Gastroesophageal sphincter (tissue), 4 donors: ENCODE measurements at places on chromosomes 2 and 18. TPM values are rescaled to one million over a fixed set of nuclear protein-coding genes. Genes with fewer than 3 reads are reported as not detected.

DNA sequence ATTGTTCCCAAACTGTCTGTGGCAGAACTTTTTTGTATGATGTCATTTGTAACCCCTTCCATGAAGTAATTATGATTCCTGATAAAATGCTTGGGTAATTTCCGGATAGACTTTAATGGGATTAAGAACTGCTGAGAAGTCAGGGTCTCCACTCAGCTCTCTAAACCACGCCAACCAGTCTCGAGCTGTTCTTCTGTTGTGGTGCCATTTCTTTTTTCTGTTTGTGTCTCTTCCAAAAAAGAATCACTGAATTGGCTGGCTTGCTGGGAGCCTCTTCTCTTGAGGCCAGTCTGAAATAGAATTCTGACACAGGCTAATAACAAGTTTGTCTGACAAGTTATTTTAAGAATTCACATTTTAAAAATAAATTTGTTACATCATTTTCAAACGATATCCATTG, 198.9 kb downstream of the BCL2 start:
- H3K27ac ChIP-seq, result no peak overlapping the region
- H3K36me3 ChIP-seq, result no peaks in the 10 kb centered on the region
- H3K4me1 ChIP-seq, result no peaks in the 10 kb centered on the region
- no peak for ATAC-seq

DNA sequence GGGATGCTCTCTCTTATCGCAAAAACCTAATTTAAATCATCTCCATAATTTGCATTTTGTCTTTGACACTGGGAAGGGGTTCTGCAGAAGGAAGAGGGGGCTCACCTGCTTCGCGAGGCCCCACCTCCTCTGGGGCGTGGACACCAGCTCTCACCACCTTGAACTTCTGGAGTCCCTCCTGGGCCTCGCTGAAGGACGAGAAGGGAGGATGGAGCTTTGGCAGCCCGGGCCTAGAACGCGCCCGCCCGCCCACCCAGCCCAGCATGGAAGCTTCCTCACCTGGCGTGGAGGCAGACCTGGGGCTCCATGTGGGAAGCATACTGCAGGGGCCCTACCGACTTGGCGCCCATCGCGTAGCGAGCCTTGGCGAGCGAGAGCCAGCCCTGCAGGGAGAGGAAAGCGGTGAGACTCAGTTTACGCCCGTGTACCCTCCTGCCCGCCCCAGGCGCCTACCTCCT, 1.1 kb upstream of the IMP4 start:
- ATAC-seq, result no peak
- H3K4me3 ChIP-seq, result peak overlapping the region; percentile 70
- no peaks in the 10 kb centered on the region for H3K36me3 ChIP-seq
- peaks cover 40% of the 10 kb centered on the region for H3K4me1 ChIP-seq
- peak overlapping the region; percentile 94 for H3K27ac ChIP-seq
- H3K27me3 ChIP-seq, result no peaks in the 10 kb centered on the region

GRCh38 chr2:197558393-197558792, 42.5 kb downstream of the MOB4 start:
- no peaks in the 10 kb centered on the region for H3K27me3 ChIP-seq
- ATAC-seq, result no peak
- H3K4me3 ChIP-seq, result no peak overlapping the region
- H3K4me1 ChIP-seq, result no peaks in the 10 kb centered on the region

- H3K36me3 ChIP-seq, result no peaks in the 10 kb centered on the region
- no peak for ATAC-seq
- no peaks in the 10 kb centered on the region for H3K4me1 ChIP-seq
- peaks cover 7% of the 10 kb centered on the region for H3K27me3 ChIP-seq
These were observed 4.2 kb upstream of the MYO7B start for GRCh38 chr2:127531221-127531648.

GRCh38 chr2:229205704-229206103, 65.4 kb downstream of the PID1 start:
- no peak overlapping the region for H3K27ac ChIP-seq
- no peaks in the 10 kb centered on the region for H3K27me3 ChIP-seq
- no peaks in the 10 kb centered on the region for H3K36me3 ChIP-seq
- no peaks in the 10 kb centered on the region for H3K4me1 ChIP-seq

DNA sequence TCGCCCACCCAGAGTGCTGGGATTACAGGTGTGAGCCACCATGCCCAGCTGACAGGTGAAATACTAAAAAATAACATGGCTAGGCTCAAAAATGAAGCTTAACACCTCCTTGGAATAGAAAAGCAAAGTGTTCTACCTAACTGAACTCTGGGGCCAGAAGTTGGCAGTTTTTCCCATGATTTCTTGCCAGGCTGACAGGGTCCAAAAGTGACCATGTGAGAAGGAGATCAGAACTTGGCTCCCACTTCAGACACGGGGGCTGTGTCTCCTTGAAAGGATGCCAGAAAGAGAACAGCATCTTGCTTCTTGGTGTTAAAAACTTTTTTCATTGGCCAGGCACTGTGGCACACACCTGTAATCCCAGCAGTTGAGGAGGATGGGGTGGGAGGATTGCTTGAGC, 47.0 kb downstream of the BMPR2 start:
- ATAC-seq, result no peak
- H3K27me3 ChIP-seq, result no peaks in the 10 kb centered on the region
- H3K36me3 ChIP-seq, result no peaks in the 10 kb centered on the region
- no peak overlapping the region for H3K27ac ChIP-seq
- peaks cover 50% of the 10 kb centered on the region for H3K4me1 ChIP-seq

DNA sequence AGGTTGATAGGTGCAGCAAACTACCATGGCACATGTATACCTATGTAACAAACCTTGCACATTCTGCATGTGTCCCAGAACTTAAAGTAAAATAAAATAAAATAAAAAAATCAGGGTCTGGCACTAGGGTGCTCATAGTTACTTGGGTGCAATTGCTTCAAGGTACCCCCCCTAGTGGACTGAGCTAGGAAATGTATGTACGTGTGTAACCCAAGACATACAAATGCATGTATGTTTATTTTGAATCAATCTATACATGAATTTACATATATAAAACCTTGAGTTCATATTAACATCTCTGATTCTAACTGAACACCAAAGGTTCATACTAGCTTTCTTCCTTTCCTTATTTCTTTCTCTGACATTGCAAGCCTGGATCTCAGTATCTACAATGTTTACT, 51.5 kb downstream of the USP37 start:
- H3K4me1 ChIP-seq, result no peaks in the 10 kb centered on the region
- H3K27ac ChIP-seq, result no peak overlapping the region
- no peak overlapping the region for H3K4me3 ChIP-seq
- ATAC-seq, result no peak
- no peaks in the 10 kb centered on the region for H3K27me3 ChIP-seq

GRCh38 chr2:165582409-165582808, 112.9 kb downstream of the CSRNP3 start:
- no peak overlapping the region for H3K27ac ChIP-seq
- no peaks in the 10 kb centered on the region for H3K27me3 ChIP-seq
- H3K4me3 ChIP-seq, result no peak overlapping the region
- ATAC-seq, result no peak

DNA sequence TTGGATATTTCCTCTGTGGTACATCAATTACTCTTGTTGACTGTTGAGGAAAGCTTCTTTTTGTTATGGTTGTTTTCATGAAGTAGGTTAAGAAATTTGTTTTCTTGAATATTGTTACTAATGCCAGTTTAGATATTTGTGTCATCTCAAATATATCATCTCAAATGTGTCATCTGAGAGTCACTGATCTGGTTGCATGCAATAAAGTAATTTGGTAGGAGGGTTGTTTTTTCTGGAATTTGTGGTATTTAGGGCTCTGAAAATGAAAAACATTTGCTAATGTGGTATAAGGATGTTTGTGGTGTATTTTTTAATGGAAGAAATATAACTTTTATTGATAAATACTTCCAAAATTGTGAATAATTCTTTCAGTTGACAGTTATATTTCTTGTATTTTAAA, 117.7 kb downstream of the GREB1L start:
- ATAC-seq, result no peak
- H3K27me3 ChIP-seq, result no peaks in the 10 kb centered on the region
- no peak overlapping the region for H3K4me3 ChIP-seq
- H3K4me1 ChIP-seq, result peaks cover 20% of the 10 kb centered on the region
- no peaks in the 10 kb centered on the region for H3K36me3 ChIP-seq
- no peak overlapping the region for H3K27ac ChIP-seq

DNA sequence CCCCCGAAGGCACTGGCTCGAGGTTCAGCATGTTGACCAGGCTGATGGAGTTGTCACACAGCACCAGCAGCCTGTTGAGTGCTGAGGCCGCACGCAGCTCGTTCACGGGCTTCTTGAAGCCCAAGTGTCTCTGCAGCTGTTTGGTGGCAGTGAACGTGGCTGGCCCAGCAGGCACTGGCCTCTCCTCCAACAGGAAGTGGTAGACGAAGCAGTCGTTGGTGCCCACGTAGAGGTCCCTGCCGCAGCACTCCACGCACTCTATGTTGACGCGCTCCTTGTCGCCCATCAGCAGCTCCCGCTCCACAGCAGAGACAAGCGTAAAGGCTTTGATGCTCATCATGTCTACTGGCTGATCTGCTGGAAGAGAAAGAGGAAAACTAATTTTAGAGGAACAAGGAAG, 21.6 kb downstream of the TGFBRAP1 start:
- no peak overlapping the region for H3K27ac ChIP-seq
- ATAC-seq, result no peak
- no peaks in the 10 kb centered on the region for H3K27me3 ChIP-seq
- no peaks in the 10 kb centered on the region for H3K36me3 ChIP-seq

- no peaks in the 10 kb centered on the region for H3K36me3 ChIP-seq
- H3K4me1 ChIP-seq, result no peaks in the 10 kb centered on the region
- H3K4me3 ChIP-seq, result no peak overlapping the region
- no peak for ATAC-seq
- no peak overlapping the region for H3K27ac ChIP-seq
These were observed 23.9 kb upstream of the SH3RF3 start for GRCh38 chr2:109105113-109105512.

DNA sequence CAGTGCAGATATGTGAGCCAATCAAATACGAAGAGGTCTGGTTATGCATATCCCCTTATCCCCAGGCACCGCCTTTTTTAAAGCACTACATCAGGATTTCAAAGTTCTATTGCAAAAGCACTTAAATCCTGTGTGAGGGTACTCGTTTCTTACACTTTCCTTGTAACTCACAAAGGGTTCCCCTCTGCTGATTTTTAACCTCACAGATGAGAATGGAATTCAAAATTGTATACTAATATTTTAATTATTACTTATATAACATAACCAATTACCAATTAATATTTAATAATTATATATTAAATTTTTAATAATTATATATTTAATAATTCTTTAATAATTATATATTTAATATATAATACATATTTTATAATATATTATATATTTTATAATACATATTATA, 126.2 kb upstream of the MAPRE2 start:
- ATAC-seq, result no peak
- H3K36me3 ChIP-seq, result no peaks in the 10 kb centered on the region
- H3K27ac ChIP-seq, result no peak overlapping the region
- H3K4me1 ChIP-seq, result no peaks in the 10 kb centered on the region

DNA sequence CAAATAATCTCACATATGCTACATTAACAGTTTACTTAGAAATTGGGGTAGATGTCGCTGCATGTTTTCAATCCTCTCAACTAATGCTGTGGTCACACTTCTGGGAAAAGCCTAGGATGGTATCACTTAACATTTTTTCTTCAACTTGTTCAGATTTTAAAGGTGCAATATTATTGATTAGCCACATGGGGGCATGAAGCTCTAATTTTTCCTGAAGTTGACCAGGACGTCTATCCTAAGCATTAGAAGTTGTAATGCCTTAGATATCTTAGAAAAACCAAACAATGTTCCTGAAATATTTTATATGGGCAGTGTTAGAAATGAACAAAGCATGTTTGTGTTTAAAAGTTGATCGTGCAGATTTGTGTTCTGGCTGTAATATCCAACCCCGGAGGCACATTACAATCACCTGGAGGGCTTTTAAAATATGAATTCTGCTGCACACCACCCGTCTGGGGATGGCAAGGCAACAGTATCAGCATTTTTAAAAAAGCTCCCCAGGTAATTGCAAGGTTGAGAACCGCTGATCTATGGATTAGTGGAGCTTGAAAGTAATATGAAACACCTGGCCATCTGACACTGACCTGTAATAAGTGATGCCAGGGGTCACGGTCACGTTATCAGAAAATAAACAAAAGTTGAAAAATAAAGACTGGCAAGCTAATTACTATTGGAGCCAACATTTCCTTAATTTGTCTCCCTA, 100.5 kb upstream of the LMAN1 start:
- no peak overlapping the region for H3K27ac ChIP-seq
- ATAC-seq, result peak; percentile 42
- H3K4me1 ChIP-seq, result peaks cover 10% of the 10 kb centered on the region
- peaks cover under 1% of the 10 kb centered on the region for H3K27me3 ChIP-seq
- no peaks in the 10 kb centered on the region for H3K36me3 ChIP-seq
- no peak overlapping the region for H3K4me3 ChIP-seq

DNA sequence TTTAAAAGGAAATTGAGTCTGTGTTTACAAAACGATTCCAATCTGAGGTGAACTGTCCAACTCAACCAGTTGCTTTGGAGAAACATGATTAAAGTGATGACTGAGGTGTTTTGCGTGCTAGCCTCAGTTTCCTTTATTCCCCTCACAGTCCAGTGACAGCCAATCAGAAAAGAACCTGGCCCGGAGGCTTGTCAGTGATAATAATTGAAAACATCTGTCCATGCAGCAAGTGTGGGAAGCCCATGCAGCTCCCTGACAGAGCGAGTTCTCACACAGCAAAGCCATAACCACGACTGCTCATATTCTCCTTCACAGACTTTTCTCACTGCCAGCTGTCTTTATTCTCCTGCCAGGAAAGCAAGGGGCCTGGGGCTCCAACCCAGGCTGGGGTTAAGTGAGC, 613.4 kb downstream of the ARHGAP15 start:
- no peaks in the 10 kb centered on the region for H3K4me1 ChIP-seq
- H3K27me3 ChIP-seq, result no peaks in the 10 kb centered on the region
- no peak for ATAC-seq
- H3K4me3 ChIP-seq, result no peak overlapping the region

DNA sequence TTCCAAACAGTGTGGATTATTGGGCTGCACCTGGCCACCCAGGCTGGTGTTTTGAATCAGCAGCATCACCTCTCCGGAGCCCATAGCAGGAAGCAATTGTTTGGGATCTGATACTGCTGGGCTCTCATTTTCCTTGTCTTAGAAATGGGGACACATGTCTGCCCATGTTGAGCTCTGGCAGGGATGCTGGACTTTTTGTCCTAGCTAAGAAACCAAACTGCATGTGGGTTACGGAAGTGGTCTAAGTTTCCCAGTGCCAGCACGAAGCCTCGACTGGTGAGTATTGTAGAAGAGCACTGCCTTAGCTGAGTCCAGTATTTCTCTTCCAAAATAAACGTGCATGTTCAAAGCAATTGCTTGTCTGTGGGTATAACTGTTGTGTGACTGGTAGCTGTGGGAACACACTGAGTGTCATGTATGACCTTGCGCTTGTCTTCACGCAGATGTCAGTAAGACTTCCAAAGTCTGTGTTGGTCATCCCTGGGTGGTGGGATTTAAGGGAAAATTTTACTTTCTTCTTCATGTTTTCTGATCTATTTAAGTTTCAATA, 43.6 kb downstream of the SH3RF3 start:
- H3K4me3 ChIP-seq, result no peak overlapping the region
- H3K36me3 ChIP-seq, result no peaks in the 10 kb centered on the region
- no peak for ATAC-seq
- peaks cover 33% of the 10 kb centered on the region for H3K4me1 ChIP-seq
- H3K27ac ChIP-seq, result peak overlapping the region; percentile 51
- no peaks in the 10 kb centered on the region for H3K27me3 ChIP-seq

GRCh38 chr18:21057112-21057511, 54.5 kb downstream of the ROCK1 start:
- H3K4me1 ChIP-seq, result peaks cover 15% of the 10 kb centered on the region
- H3K27ac ChIP-seq, result no peak overlapping the region
- ATAC-seq, result no peak
- H3K36me3 ChIP-seq, result no peaks in the 10 kb centered on the region

GRCh38 chr2:241534293-241534692, 24.3 kb upstream of the BOK start:
- ATAC-seq, result no peak
- no peaks in the 10 kb centered on the region for H3K36me3 ChIP-seq
- H3K27ac ChIP-seq, result no peak overlapping the region
- no peak overlapping the region for H3K4me3 ChIP-seq
- H3K27me3 ChIP-seq, result peaks cover 9% of the 10 kb centered on the region

Gene NRP2
- 278 TPM for total RNA-seq
